ENCODE measurements at places on chromosomes 5 and 9. TPM values are rescaled to one million over a fixed set of nuclear protein-coding genes. Genes with fewer than 3 reads are reported as not detected.

Gene TNFSF15
- total RNA-seq = 0.09 TPM

Gene TLR4
- 2.2 TPM for total RNA-seq

Gene ADAMTS13
- total RNA-seq = 3.3 TPM

Gene SPATA9
- 0.47 TPM for total RNA-seq

Gene FOXD4L3
- total RNA-seq = not detected

Gene SLC24A2
- total RNA-seq = not detected

Gene SLC34A3
- not detected for total RNA-seq

Gene FBXO4
- 9.7 TPM for total RNA-seq

Gene LHX3
- total RNA-seq = not detected

Gene DBH
- total RNA-seq = not detected

Gene CATSPER3
- 0.16 TPM for total RNA-seq

Gene CNOT6
- total RNA-seq = 5.5 TPM

Gene SOX30
- total RNA-seq = not detected

Gene DMRTA1
- total RNA-seq = 0.47 TPM

Gene ENTR1
- 22.6 TPM for total RNA-seq

Gene LRRC19
- not detected for total RNA-seq

Gene GABRA6
- total RNA-seq = not detected

Gene ARHGEF28
- total RNA-seq = 2.5 TPM

Gene CYSRT1
- 0.17 TPM for total RNA-seq

Gene UAP1L1
- total RNA-seq = 16.2 TPM

Gene SPINK13
- total RNA-seq = not detected

Gene PTGDS
- total RNA-seq = 6.0 TPM

Gene STKLD1
- total RNA-seq = 0.95 TPM

Gene TYRP1
- not detected for total RNA-seq

Gene TMC1
- total RNA-seq = under 0.01 TPM

Gene C6
- total RNA-seq = 0.16 TPM

Gene SPATA31A3
- total RNA-seq = not detected

Gene HSD17B4
- 318 TPM for total RNA-seq

Gene OLFM1
- total RNA-seq = 1.1 TPM

Gene FLT4
- 0.09 TPM for total RNA-seq

Gene ADGRD2
- not detected for total RNA-seq

Gene SLC4A9
- total RNA-seq = not detected

Gene ACER2
- 1.6 TPM for total RNA-seq

Gene PCDHGA7
- total RNA-seq = 5.7 TPM

Gene UNC13B
- total RNA-seq = 25.5 TPM

Gene SLC6A18
- not detected for total RNA-seq

Gene CD180
- total RNA-seq = not detected
